Stimulated activated CD8-positive, alpha-beta memory T cell treated with anti-CD3 and anti-CD28 coated beads, Interleukin-4, amount 100 ng/mL, for 48 hours (primary cell): ENCODE measurements at places on chromosomes 1 and 21.
A peak's percentile ranks its signal among the peaks of the same experiment; 100 is the strongest.

DNA sequence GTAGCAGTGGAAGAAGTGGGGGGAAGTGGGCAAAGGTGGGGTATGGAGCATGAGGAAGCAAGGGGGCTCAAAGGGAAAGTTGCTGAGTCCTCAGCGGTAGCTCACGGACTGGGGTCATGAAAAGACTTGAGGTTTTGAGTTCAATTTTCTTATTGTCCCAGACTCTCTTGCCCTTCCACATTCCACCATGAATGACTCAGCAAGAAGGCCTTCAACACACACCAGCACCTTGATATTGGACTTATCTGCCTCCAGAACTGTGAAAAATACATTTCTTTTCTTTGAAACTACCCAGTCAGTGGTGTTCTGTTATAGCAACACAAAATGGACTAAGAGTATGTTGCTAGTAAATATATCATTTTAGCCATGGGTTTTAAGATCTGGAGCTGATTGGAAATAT is 17.3 kb upstream of the RHBDL2 start:
- DNase-seq: no peak

GRCh38 chr1:17207966-17208418 is 3.1 kb downstream of the PADI1 start:
- DNase-seq: peak; percentile 73

DNA sequence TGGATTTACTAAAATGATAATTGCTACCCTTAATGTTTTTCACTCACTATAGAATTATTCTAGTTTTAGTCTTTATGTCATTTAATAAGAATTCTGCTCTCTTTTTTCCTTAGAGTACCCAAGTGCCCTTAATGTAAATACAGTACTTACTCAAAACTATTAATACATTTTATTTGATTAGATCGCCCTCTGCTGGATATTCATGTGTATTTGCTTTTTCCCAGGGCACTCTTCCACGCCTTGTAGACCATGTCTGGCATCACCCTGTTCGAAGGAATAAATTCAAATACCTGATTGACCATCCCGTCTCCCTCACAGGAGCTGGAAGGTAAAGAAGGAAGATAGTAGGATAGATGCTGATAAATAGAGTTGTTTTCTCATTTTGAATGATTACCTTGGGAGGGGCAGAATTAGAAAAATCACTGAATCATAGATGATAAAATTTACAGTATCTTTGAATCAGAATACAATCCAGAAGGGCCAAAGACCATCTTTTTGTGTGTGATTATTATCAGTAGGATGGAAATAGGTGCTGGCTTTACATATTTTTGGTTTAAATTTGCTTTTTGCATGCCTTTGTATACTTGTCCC is 4.1 kb downstream of the AXDND1 start:
- DNase-seq: no peak

- no peak for DNase-seq
These were observed 15.7 kb upstream of the LMNA start for GRCh38 chr1:156098784-156099183.

GRCh38 chr1:232454227-232454886 is 175.6 kb downstream of the SIPA1L2 start:
- no peak for DNase-seq

DNA sequence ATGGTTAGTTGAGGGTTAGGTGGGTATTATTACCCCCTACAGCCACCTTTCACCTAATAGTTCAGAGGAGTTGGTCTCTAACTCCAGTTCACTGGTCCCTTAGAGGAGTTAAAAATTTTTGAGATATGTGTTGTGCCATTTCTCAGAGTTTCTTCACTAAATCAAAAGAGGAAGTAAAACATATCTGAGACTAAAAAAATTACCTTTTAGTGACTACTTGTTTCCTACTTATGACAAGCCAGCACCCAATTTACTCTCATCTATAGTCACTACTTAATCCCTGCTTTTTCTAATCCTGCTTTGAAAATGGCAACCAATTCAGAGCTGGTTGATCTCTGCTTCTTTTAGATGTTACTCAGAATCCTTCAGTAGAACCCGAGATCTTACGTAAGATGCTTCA is 1316.8 kb upstream of the B3GALT2 start:
- no peak for DNase-seq
